Muscle of back (tissue), 13 donors: ENCODE measurements at places on chromosomes 16 and 17. TPM values are rescaled to one million over a fixed set of nuclear protein-coding genes. Genes with fewer than 3 reads are reported as not detected.
A peak's percentile ranks its signal among the peaks of the same experiment; 100 is the strongest.

Gene XAF1
- 7.1 TPM for polyA plus RNA-seq

Gene NXN
- polyA plus RNA-seq, result 43.5 TPM

Gene ITGAD
- 1.0 TPM for polyA plus RNA-seq

Gene SLFN12
- polyA plus RNA-seq, result 9.1 TPM

Gene FBXL16
- 0.38 TPM for polyA plus RNA-seq

Gene IRX5
- polyA plus RNA-seq, result 0.82 TPM

- DNase-seq, result no peak
These were observed 155.3 kb downstream of the PITPNC1 start for GRCh38 chr17:67532326-67532871.

- no peak for DNase-seq
These were observed 805 bp downstream of the HNF1B start for GRCh38 chr17:37743875-37744632.

DNA sequence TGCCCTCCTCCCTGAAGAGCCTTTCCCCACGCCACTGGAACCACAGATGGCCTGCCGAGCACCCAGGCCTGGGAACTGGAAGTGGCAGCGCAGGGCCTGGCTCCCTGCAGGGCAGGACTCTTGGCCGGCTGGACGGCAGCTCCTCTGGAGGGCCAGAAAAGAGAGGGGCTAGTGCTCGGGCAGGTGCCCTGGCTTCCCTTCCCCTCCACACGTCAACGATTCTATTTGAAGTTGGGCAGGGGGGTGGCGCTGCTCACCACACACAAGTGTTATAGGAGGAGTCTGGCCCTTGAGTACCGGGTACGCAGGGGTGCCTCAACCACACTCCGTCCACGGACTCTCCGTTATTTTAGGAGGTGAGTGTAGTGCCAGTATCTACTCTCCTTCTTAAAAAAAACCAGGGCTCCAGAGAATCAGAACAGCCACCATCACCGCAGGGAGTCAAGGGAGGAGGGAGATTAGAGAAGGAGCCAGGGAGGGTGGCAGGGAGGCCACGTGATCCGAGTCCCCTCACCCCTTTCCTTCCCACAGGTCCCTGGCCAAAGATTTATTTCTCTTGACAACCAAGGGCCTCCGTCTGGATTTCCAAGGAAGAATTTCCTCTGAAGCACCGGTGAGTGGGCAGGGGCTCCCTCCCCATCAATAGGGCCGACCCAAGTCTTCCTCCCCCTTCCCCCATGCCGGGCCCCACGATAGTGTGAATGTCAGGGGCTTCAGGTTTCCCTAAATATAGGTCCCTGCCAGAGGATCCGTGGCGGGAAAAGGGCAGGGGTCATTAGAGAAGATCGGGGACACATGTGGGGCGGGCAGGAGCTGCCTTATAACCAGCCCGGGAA, 1.4 kb upstream of the ALDOA start:
- DNase-seq, result peak; percentile 76

DNA sequence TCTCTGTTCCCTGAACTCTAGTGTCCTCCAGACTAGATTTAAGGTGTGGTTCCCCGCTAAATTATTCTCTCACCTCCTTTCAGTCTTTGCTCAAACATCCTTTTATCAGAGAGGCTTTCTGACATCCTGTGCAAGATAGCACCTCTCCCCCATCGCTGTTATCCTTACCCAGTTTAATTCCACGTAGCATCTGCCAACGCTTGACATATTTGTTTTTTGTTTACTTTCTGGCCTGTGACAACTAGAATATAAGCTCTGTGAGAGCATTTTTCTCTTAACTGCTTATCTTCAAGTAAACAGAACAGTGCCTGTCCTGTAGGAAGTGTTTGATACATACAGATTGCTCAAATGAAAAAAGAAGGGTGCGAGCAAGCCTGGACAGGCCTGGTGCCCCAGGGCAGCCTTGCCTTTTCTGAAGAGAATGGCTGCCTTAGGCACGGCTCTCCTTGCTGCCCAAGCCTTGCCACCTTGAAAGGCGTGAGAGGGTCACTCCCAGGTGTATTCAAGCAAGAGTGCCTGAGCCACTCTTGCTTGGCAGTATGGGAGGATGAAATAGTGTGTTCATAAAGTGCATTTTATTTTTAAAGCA, 9.7 kb downstream of the DYNLL2 start:
- DNase-seq, result no peak

DNA sequence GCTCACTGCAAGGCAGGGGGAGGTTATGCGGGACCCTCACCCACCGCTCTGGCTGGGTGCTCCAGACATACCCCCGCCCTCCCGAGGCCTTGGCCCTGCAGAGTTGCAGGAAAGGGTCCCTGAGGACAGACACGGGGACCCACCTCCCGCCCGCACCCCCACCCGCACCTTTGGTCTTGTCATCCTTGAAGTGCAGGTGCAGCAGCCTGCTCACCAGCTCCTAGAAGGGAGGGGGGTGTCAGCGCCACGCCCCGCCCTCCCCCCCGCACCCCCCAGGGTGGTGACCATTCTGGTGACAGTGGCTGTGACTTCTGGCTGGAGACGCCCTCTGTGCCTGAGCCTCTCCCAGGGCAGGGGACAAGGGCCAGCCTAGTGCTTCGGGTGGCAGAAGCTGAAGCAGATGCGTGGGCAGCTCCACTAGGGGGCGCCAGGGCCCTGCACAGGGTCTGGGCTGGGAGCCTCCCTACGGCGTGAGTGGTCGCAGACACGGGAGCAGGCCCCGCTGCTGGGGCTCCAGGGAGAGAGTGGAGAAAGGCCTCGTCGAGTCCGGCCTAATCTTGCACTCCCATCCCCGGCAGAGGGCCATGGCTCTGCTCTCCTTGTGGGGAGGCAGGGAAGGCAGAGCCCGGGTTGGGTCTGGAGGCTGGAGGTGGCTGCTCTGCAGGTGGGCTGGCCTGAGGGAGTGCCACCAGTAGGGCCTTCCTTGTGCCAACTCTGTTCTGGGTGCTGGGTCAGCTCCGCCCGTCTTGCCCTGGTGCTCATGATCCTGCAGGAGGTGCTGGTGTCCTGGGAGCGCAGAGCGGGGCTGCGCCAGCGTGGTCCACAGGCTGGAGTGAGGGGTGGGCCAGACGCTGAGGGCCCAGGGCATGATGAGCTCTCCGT, 2.7 kb downstream of the CENPX start:
- no peak for DNase-seq

- DNase-seq, result peak; percentile 51
These were observed 1.8 kb upstream of the BCAR1 start for GRCh38 chr16:75252946-75253911.

GRCh38 chr17:65072660-65073071, 16.1 kb upstream of the GNA13 start:
- no peak for DNase-seq

- DNase-seq, result no peak
These were observed 84.6 kb downstream of the PARN start for GRCh38 chr16:14545346-14545884.

DNA sequence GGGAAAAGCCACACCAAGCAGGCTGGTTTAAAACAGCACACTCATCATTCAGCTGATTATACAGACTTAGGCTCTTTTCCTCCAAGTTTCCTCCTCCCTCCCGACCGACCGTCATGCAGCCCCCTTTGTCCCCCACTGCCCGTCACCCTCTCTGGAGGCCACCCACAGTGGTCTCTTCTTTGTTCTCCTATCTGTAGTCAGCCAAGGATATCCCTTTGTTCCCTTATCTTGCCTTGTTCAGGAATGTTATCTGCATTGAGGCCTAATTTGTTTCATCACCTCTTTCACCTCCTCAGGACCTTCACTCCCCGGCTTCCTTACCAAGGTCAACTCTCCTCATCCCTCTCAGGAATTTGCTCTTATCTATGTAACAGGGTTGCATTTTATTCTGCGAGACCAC, 186.4 kb upstream of the CDH13 start:
- no peak for DNase-seq

DNA sequence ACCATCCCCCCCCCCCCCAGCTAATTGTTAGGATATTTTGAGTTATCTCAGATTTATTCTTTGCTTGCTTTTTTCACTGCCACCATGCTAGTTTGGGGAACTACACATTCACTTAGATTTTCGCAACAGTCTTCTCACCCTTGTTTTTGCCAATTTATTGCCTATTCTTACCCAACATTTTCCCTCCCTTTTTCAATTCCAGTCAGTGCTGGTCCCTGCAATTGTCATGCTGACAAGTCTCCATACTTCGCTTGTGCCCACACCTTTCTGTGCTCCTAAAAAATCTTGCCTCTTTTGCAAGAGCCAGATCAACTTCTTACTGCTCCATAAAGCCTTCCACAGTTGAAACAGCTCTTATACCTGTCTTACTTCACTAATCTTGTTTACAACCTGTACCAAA, 16.3 kb downstream of the TNRC6A start:
- DNase-seq, result no peak

DNA sequence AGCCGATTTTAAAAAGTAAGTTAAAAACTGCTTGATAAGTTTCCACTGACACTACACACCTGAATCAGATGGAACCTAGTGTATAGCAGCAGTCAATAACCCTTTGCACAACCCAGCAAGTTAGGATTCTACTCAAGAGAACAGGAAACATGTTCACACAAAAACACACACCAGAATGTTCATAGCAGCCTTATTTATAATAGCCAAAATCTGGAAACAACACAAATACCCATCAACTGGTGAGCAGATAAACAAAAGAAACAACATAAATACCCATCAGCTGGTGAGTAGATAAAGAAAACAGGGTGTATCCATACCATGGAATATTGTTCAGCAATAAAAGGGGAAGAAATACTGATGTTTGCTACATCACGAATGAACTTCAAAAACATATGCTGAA, 2.7 kb upstream of the CDH11 start:
- peak; percentile 35 for DNase-seq

DNA sequence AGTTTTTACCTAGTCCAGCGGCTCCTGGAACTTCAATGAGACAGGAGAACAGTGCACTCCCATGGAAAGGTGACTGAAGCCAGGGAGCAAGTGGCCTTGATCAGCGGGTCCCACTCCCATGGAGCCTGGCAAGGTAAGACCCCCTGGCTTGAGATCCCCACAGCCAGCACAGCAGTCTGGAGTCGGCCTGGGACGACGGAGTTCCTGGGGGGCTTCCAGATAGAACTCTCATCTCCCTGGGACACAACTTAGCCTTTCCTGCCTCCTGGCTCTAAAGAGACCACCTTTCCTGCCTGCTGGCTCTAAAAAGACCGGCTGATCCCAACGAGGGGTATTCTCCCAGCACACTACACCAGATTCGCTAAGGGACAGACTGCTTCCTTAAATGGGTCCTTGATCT, 1279.0 kb upstream of the GOT2 start:
- no peak for DNase-seq

DNA sequence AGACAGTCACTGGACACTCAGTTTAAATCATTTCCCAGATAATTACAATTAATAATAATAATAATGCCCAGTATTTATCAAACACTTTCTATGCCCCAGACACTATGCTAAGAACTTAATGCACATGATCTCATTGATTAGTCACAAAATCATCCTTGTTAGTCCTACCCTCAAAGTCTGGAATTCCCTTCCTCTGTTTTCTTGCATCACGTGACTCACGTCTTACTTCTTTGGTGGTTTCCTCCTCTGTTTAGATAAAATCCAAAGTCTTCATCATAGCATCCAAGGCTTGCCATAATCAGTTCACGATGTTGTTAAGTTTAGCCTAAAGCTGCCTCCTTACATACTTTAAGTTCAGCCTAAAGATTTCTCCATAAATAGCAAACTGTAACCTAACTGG, 471.9 kb downstream of the PMP22 start:
- DNase-seq, result no peak

- DNase-seq, result no peak
These were observed 1.6 kb downstream of the ZNF423 start for GRCh38 chr16:49854188-49854795.
